Left renal pelvis (tissue), 4 donors: ENCODE measurements at places on chromosomes 3 and 15.
A peak's percentile ranks its signal among the peaks of the same experiment; 100 is the strongest.

GRCh38 chr3:43559961-43560360, 61.9 kb downstream of the ANO10 start:
- no peak for DNase-seq

- no peak for DNase-seq
Observed at GRCh38 chr3:126945171-126945721, 37.7 kb upstream of the PLXNA1 start.

- DNase-seq: peak; percentile 66
Observed at GRCh38 chr15:91338766-91339165, 238.7 kb downstream of the SV2B start.

- DNase-seq: no peak
Observed at GRCh38 chr3:193942516-193943055, 193.4 kb upstream of the HES1 start.

DNA sequence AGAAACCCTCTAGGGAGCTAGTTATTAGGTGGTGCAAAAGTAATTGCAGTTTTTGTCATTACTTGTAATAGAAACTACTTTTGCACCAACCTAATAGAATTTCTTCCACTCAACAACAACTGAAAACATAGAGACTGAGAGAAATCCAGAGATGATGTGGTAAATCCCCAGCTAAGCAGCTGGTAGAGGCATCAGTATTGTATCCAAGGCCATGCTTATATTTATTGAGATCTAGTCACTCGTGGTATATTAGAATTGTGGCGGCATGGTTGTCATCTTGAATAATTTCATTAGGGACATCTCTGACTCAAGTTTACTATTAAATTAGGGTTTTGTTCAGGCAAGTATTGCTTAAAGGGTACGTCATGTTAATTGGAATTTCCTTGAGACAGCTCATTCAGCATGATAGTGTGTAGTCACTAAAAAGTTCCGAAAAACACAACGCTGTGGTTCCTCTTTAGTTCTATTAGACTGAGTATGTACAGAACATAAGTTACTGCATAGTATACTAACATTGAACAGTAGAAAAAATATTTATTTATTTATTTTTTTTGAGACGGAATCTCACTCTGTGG, 35.3 kb downstream of the PAK2 start:
- no peak for DNase-seq

DNA sequence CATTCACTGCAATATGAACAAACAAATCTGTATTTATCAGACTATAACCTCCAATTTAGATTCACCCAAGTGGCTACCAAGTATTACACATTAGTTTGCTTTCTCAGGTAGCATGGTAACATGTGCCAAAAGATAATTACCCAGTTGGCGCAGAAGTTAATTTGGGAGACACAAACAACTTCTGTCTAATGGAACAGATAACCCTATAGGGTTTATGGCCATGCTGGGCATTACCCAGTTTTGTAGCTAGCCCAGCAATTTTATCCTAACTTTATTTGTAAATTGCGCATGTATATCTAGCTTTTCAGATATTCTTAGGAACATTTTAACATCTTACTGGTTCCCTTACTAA, 780 bp downstream of the RPL22L1 start:
- no peak for DNase-seq

DNA sequence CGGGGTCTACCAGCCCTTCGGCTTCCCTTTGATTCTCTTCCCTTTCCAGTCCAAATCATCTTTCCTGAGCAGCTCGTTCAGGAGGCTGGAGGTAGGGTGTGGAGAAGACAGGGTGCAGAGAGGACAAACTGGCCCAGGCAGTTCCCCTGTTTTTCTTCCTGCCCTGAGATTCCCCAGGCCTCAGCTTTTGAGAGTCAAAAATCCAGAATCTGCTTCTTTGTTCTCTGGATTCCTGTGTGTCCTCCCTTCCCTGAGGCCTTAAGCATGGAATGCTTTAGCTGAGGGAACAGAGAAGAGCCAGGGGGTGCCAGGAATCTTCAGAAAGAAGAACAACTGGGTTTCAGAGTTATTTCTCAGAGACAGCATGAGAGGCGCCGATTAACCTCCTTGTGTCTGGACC, 26.7 kb upstream of the LRTM1 start:
- DNase-seq: no peak

DNA sequence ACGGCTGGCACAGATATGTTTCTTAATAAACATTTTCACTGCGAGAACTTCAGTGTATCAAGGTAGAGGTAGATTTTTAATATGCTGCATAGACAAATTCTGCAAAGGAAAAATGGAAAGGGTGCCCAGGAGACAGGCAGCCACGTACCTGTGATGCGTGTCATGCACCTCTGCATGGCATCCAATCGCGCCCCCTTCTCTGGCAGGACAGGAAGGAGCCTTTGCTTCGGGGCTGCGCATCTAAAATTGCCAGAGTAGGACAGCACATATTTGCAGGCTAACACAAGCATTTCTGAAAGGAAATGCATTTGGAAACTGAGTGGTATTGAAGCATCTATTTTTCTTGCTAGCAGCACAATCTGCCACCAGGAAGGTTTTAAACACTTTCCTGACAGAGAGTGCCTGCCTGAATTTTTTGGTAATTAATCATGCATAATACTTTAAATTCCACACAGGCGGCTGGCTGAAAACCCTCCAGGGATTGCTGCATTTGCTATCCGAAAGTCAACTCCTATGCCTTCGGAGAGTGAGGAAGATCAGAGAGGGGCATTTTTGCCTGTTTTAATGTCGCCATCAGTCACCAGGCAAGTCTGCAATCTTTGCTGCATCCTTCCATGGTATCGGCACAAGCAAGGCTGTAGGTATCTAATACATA, 165.1 kb upstream of the ATP10A start:
- no peak for DNase-seq

DNA sequence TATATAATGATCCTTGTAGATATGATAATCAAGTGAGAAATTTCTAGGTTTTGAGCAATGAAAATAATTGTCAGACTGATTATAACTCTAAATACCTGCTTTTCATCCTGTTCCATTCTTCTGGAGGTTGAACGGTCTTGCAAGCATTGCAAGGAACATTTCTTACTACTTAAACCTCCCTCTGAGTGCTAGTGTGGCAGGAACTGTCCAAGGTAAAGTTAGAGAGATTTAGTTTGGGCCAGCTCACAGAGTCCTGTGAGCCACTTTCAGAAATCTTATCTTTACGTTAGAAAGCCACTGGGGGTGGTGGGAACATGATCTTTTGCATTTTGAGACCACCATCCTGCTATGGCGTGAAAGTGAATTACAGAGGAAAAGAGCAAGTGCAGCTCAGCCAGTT, 121.1 kb upstream of the NPHP3 start:
- DNase-seq: no peak

GRCh38 chr3:49238274-49239127, 38.5 kb downstream of the C3orf62 start:
- DNase-seq: no peak

DNA sequence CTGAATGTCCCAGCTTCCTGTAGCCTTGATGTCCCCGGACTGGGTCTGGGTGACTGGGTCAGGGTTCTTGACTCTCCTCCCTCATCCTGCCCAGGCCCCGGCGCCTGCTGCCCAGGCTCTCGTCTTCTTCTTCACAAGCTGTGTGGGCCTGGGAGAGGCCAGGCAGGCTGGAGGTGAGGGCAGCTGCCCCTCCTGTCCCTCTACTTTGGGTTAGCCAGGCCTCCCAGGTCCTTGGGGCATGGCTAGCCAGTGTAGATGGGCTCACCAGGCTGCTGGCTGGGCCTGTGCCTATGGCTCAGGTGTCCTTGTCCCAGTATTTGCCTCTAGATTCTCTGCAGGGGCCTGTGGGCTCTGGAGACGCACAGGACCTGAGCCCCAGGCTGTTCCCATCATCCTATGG, 31.8 kb downstream of the TKT start:
- no peak for DNase-seq

DNA sequence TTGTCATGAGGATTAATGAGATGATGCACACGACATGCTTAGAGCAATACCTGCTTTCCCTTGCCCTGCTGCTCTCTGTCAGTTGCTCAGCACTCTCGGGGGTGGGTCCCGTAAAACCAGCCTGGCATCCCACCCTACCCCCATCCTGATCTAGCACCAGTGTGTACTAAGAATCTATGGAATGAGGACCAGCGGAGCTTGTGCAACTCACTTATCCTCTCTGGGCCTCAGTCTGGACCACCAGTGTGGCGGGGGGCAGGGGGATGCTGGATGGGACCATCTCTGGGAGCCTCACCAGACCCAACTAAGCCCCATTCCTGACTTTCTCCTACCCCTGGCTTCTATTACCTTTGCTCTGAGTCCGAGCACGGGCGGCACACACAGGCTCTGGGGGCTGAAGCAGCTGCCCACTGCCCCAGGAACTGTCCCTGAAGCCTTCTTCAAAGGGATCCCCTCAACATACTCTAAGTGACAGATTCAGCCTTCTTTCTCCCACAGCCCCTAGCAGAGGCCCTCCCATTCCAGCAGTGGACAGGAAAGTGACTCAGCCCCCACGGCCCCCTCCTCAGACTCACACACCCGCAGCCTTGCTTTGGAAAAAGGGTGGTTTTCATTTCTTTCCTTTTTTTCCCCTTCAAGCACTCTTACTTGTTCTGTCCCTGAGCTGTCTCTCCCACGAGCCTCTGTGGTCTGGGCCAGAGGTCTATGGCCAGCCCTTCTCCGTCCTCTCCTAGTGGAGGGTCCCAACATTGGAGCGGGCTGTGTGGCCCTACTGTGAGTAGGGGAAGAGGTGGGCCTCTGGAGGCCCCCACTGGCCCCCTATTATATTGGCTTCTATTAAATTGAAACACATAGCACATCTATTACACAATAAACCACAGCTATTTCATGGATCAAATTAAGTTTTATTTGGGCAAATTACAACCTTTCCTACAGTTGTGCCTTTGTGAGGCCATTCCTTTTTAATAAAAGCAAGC, 100.3 kb downstream of the SMAD6 start:
- no peak for DNase-seq

DNA sequence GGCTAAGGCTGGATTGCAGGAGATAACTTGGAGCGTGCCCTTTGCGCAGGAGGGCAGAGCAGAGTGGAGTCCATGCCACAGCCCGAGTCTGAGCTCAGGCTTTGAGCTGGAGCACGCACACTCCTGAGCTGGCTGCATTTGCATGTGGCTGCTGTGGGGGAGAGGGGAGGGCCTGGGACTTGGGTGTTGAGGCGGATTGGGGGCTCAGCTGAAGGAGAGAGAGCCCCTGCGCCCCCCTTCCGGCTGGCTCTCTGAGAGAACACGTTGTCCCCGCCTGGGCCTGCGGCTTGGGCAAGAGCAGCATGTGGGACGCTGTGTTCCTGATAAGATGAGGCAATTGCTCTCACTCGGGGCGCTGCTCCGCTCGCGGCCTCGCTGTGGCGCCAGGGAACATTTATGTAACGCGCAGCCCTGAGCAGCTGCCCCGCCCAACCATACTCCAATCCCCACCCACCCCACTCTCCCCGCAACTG, 39.1 kb downstream of the KLF13 start:
- DNase-seq: no peak

DNA sequence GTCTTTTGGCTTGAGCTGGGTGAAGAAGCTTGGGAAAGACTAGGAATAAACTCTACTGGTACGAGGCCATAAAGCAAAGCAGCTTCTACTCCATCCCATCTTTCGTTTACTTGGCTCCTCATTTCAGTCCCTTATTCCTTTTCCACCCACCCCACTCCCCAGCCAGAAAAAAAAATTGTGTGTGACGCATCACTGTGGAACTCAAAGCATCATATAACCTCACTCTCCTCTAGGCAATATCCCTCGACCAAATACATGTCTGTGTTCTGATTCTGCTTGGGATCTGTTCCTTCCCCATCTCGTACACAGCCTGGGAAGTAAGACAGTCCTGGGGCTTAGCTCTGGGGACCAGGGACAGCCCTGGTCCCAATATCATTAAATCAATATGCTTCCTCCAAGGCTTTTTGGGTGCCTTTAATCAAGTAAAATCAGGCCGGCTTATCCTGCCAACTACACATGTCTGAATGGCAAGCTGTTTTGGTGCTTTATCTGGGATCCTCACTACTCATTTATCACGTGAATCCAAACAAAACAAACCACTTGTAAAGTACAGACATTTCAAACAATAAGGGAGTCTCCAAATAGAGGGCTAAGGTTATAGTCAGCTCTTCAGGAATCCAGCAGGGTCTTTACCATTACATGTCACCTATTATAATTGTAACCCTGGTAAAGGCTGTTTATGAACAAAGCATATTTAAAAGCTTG, 74.9 kb upstream of the ZBED2 start:
- no peak for DNase-seq
